ENCODE measurements at places on chromosomes 7 and 10.

DNA sequence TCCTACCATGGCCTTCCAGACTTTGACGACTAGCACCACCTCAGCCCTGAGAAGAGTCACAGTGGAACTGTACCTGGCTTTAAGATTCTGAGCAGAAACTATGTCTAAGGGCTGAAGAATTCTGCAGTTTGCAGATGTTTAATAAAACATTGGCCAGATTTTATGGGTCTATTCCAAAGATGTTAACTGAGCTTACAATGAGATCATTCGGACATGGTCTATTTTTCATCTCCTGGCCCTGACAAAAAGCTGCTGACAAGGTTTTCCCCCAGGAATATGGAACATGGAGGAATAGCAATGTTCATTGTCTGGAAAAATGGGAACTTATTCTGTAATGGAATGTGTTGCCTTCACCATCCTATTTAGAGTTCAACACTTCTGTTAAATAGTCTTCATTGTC lies 66.4 kb downstream of the PTF1A start:
- DNase-seq, result no peak

DNA sequence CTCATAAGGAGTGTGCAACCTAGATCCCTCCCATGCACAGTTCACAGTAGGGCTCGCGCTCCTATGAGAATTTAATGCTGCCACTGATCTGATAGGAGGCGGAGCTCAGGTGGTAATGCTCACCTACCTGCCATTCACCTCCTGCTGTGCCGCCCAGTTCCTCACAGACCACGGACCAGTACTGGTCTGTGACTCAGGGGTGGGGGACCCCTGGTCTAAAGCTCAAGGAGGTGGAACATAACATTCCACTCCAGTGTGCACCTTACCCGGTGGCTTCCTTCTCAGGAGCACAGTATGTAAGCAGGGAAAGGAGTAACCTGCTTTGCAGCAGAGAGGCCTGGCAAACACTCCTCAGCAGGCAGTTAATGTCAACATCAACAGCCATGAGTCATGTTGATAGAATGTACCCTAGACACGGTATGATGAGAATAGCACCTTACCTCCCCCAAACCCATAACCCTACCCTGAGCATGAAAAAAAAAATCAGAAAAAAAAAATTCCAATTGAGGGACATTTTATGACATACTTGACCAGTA lies 273.5 kb downstream of the FGFR2 start:
- DNase-seq, result no peak

DNA sequence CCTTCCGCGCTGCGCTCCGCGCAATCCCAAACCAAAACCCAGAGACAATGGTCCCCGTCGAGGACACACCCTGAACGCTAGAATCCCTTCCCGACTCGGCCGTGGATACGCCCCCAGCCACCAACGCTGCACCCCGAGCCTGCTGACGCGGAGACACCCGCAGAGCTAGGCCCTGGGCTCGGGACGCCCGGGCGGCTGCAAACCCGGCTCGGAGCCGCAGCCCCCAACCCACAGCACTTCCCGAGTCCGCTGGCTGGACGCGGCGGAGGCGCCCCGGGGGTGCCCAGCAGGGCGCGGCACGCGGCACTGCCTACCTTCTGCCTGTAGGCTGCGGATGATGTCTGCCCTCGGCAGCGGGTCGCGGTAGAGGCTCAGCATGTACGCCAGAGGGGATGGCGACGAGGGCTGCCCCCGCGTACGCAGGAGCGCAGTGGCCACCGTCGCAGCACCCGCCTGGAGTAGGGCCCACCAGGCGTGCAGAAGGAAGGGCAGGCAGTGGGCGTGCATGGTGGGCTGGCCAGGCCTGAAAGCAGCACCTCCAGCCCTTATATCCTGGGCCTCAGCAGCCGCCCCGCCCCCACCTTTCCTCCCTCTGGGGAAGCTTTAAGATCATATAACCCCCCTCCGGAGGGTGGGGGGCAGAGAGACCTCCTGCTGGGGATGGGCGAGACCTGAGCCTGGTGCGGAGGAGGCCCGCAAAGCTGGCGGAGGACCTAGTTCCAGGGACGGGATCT lies at the start of gene NODAL:
Gene NODAL, minus strand, starts transcription at position 521 of the 734 bp plus-strand sequence. Its CDS starts 14 bp downstream, at position 507.
- DNase-seq, result no peak

DNA sequence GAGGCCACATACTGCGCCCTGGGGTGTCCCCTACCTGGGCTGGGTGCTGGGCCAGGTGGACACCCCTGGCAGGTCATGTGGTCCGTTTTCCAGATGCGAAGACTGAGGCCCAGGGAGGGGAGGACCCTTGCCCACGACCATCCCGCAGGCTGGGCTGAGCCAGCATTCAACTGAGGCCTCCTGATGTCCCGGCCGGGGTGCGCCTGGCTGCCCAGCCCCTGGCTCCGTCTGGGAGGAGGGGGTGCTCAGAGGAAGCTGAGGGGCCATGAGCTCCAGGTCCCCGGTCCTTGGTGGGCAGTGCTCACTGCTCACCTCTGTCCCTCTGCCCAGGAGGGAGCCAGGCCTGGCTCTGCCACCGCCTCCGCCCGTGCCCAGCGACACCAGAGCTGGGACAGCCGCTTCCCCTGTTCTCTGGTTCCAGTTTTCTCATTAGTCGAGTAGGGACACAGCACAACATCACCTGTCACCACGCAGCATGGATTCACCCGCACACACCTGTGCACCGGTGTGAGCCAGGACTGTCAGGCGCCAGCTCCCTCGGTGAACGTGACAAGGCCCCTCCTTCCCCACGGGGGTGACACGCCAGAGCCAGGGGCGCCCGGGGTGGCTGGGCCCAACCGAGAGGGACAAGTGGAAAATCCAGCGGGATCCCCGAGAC lies 139.7 kb downstream of the ELFN1 start:
- no peak for DNase-seq

- DNase-seq, result no peak
Observed at GRCh38 chr7:157152391-157152937, 13.7 kb downstream of the UBE3C start.

Measured in RKO (cell line).